DMS 273 treated with DMSO at 0.1 percent for 48 hours (cell line): ENCODE measurements at places on chromosomes 11 and 22.

DNA sequence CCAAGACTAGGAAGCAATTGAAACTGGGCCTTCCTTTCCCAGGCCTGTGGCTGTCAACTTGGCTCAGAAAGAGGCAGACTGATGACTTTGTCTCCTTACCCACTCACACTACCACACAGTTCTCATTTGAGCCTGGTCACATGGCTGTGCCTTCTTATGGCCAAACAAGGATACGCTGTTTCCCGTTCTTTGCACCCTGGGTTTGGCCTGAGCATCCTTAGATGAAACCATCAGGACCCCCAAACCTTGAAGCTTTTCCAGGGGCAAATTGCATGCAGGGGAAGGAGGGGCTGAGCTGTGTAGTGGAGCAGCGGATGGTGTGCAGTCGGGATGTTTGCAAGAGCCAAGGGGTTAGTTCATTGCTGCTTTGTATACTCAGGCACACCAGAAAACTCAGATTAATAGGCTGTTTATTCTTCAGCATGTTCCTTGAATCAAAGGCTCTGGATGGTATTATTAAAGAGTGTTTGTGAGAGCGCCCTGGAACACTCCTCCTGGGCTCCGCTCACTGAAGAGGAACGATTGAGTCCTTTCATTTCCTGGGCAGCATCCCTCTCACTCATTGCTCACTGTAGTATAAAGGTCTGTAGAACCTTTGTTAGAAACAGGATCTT lies 69.8 kb downstream of the ARFGAP2 start:
- no peak for DNase-seq

- DNase-seq, result no peak
These were observed 16.0 kb upstream of the ADORA2A start for GRCh38 chr22:24411256-24412004.

GRCh38 chr22:29964776-29965175 lies 81.8 kb downstream of the MTMR3 start:
- DNase-seq, result no peak

GRCh38 chr11:121741351-121741760 lies 288.6 kb upstream of the SORL1-AS1 start:
- DNase-seq, result no peak

GRCh38 chr11:106087815-106088435 lies 10.5 kb downstream of the AASDHPPT start:
- DNase-seq, result no peak
